ENCODE measurements at places on chromosomes 7 and 10.

DNA sequence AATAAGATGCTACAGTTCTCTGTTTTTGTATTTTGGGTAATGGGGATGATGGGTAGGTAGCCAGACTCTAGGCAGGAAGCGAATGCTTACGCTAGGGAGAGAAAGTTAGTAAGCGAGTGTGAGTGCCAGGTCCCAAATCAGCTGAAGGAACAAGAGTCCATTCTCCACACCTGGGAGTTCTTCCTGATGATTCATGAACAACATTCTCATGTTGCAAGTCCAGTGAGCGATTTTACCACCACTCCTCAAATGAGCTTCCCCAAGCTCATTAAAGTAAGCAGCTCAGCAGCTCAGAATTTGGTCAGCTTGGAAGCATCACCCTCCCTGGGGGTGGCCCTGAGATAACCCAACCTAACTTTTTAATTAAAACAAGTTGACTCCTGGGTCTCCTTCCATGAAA is 27.3 kb downstream of the SH3PXD2A start:
- no peak for DNase-seq

DNA sequence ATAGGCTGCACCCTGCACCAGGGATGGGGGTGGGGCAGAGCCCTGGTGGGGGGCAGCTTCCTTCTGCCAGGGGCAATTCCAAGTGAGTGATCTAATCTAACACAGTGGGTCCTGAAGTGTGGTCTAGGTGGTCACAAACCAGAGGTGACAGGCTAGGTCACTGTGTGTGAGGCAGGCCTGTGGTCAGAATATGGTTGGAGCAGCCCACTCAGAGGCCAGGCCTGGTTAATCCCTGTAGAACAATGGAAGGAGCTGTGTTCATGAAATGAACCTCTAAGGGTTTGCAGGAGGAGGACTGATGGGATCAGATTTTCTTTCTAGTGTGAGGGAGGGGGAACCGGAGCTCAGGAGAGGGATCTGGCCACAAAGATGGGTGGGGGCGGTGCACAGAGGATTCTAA is 10.0 kb upstream of the TSPAN14 start:
- DNase-seq, result no peak

DNA sequence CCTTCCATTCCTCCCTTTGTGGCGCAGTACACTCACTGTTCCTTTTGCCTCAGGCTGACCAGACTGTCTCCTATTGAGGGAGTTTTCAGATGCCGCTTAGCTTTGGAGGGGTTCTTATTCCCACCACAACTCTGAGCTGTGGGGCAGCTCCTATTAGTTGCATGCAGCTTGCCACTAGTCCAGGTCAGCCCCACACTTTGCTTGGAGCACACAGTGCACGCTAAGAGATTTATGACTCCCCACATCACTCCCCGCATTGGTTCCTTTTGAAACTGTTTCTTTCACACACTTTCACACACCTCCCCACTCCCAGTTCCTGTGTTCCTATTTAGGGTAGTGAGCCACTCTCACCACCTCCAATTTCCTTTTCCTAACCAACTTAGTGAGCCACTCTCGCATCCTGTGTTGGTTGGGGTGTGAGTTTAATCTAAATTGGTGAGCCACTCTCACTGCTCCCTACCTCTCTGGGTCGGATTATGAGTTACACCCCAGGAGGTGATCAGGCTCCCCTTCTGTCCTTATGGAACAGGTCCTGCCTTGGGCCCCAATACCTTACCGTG is 10.4 kb upstream of the ZNF485 start:
- no peak for DNase-seq

GRCh38 chr10:7121154-7121797 is 289.6 kb downstream of the SFMBT2 start:
- DNase-seq, result no peak

GRCh38 chr10:78405231-78405630 is 371.6 kb downstream of the RPS24 start:
- DNase-seq, result no peak

- DNase-seq, result no peak
Observed at GRCh38 chr7:98713165-98713810, 96.2 kb downstream of the NPTX2 start.

DNA sequence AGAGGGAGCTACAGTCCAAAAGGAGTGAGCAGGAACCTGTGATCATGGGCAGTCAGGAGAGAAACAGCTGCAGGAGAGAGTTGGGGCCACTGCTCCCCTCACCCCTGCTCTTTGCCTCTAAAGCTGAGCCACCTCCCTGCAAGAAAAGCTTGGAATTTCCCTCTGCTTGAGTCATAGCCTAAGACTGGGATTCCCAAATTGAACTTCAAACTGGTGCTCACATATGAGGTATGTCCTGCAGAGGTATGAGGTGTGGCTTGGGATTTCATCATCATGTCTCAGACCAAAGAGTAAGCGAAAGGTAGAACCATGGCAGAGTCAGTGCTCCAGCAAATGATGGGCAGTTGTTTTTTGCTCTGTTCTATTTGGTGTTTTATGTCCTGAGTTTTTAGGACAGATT is 237.1 kb upstream of the NRP1 start:
- no peak for DNase-seq

DNA sequence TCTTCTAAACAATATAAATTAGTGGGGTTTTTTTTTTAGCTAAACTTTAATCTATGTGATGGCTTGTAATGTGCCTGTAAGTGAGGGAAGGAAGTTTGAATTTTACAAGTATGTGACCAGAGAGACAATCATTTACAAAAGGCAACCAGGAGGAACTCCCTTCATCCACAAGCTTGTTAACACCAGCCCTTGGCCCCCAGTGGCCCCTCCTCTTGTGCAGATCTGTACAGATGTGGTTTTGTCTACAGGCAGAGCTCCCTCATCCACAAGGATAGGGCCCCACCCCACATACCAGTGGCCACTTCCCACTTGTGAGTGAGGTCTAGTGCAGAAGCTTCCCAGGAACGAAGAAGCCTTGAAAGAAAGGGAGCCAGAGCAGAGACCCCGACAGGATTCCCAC is 234.1 kb upstream of the KMT2E start:
- DNase-seq, result no peak

DNA sequence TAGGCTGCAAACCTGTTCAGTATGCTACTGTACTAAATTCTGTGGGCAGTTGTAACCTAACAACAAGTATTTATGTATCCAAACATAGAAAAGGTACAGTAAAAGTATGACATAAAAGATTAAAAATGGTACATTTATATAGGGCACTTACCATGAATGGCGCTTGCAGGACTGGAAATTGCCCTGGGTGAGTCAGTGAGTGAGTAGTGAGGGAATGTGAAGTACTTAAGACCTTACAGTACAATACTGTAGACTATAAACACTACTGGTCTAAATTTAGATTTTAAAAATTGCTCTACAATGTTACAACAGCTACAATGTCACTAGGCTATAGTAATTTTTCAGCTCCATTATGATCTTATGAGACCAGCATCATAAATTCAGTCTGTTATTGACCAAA is 146.0 kb upstream of the GNAI1 start:
- DNase-seq, result no peak

DNA sequence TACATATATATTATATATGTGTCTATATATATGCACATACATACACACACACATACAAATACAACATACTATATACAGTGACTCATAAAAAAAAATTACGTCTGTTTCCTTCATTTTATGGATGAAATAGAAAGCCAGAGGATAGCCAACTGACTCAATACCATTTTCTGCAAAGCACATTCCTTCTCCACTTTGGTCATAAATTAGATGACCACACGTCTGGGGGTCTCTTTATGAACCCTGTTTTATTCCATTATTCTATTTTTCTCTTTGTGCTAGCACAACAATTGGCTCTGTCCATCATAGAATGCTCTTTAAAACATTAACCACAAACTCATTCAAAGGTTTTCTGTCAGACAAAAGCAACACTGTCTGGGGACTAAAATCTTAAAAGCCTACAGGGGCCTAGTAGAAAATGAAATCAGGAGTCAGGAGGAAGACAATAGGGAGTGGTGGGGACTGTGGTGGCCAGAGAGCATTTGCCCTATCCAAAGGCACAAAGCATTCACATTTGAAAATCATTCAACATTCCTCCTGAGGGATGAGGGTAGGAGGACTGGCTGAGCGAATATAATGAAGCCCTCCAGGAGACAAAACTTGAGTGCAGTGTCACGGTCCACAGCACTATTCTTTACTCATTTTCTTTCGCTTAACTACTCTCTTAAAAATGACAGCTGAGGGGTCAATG is 4.3 kb downstream of the CUBN start:
- no peak for DNase-seq

GRCh38 chr10:82811621-82812020 is 936.6 kb downstream of the NRG3 start:
- DNase-seq, result no peak

DNA sequence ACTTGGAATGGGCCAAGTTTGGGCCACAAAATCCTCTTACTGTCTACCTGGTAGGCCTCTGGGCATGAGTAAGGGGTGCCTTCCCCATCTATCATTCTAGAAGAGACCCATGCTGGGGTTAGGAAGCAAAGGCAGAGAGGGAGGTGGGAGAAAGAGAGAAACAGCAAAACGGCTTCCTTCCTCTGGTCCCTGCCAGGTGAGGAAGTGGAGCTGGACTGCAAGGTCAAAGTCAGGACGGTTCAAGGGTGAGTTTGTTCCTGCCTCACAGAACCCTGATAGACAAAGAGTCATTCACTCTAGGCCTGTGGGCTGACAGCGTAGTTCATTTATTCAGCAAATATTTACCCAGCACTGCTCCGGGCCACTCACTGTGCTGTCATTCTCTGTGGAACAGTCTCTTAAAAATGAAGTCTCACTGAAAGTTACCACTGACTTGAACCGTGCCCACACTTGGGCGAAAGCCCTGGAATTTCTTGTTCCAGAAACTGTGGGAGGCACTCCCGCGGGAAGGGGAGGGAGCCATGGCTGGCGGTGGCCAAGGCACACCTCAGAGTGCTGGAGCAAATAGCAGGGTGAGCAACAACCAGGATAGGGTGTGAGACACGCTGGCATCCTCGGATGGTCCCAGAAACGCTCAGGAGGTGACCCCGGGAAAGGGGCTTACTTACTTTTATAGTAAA is 26.2 kb upstream of the ECHDC3 start:
- no peak for DNase-seq

DNA sequence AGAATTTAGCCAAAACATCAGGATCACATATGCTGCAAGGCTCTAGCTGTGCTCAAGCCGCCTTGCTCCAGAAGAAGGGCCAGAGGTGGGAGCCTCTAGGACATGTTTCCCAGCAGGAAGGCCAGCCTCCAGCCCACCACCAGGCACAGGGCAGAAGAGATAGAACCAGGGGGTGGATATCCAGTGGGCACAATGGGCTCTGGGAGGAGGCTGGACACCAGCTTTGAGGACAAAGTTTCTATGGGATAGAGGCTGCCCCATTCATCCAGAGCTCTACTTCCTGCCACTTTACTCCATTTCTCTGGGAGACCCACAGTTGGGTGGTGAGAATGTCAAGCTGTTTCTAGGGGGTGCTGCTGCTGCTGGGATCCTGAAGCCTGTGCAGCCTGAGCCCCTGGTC is 77.1 kb downstream of the ARHGAP22 start:
- no peak for DNase-seq

DNA sequence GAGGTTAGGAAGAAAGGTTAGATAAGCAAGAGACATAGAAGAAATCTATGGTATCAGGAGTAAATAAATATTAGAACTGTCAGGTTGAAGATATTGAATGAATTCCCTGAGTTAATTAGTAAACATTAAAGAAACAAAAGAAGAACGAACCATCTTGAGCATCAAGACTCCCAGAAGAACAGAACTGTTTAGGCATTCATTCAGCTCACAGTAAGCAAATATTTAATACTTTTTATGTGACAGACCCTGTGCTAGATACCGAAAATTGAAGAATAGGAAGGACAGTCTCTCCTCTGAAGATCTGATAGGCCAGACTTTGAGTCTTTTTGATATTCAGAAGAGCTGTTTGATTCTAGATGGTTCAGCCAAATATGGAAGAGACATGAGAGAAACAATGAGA is 731.5 kb downstream of the XPNPEP1 start:
- DNase-seq, result no peak

GRCh38 chr7:68176974-68177373 is 1180.3 kb downstream of the TYW1 start:
- no peak for DNase-seq

DNA sequence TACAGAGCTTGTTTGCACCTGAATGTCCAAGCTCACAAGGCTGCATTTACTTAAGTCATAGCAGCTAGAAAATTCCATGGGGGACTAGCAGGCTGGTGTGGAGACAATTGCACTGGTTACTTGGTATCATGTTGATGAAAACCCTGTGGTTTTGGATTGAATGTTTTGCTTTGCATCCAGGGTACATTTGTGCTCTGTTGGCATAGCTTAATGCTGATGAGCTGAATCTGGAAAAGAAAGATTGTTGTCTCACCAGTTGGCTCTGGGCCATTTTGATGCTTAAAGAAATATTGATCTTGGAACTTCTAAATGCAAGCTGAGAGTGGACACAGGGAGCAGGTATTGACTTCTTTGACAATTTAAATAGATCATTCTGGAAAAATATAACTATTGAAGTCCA is 122.5 kb upstream of the MBL2 start:
- no peak for DNase-seq

GRCh38 chr7:132407764-132408163 is 168.5 kb downstream of the PLXNA4 start:
- DNase-seq, result no peak

GRCh38 chr10:97503406-97503805 is 4.7 kb downstream of the UBTD1 start:
- no peak for DNase-seq

DNA sequence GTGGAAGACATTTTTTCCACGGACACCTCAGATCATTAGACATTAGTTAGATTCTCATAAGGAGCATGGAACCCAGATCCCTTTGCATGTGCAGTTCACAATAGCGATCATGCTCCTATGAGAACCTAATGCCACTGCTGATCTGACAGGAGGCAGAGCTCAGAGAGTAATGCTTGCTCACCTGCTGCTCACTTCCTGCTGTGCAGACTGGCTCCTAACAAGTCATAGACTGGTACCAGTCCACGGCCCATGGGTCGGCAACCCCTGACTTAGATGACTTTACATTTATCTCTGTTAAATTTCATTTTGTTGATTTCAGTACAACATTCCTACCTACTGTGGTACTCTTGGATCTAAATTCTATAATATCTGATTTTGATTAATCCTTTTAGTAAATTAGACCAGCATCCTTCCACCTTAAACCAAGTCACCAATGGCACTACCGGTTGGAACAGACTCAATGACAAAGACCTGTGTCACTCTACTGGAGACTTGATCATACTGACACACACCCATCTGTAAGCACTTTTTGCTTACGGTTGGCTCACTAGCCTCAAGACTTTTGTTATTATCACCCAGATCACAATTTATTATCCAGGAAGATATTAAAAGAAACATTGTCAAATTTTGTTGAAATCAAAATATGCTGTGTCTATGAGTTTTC is 8.0 kb upstream of the CCDC71L start:
- no peak for DNase-seq

DNA sequence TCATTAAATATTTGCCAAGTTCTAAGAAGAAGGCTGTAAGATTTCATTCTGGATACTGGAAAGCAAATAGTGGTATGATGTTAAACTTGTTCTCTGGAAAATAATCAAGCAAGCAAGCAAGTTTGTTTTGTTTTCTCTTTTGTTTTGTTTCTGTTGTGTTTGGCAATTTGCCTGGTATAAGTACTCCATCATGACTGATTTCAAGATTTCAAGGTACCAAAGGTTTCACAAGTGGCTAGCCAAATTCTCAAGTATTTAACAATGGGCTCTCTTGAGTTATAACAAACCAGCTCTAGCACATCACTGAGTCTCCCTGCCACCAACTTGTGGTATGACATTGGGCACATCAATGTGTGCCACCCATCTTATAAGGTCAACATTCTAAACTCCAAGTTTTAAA is 151.7 kb upstream of the IGFBP3 start:
- DNase-seq, result no peak

All from esophagus squamous epithelium (tissue), 5 donors.